Smooth muscle cell of trachea (primary cell): ENCODE measurements at places on chromosomes 2 and 18. TPM values are rescaled to one million over a fixed set of nuclear protein-coding genes. Genes with fewer than 3 reads are reported as not detected.

Gene CCDC150
- total RNA-seq = 3.6 and 11.3 TPM in 2 replicates

Gene RIT2
- not detected in 2 replicates for total RNA-seq

Gene CTDP1
- total RNA-seq = 21.4 and 26.5 TPM in 2 replicates

Gene HOXD4
- not detected in 2 replicates for total RNA-seq

Gene LIMS2
- total RNA-seq = 0.44 and 2.3 TPM in 2 replicates

Gene SPATA3
- not detected in 2 replicates for total RNA-seq
